ENCODE measurements at places on chromosomes 4 and X. TPM values are rescaled to one million over a fixed set of nuclear protein-coding genes. Genes with fewer than 3 reads are reported as not detected.

GRCh38 chr4:180422989-180423711 is 1820.1 kb upstream of the TENM3 start:
- no peak for DNase-seq

GRCh38 chr4:169485086-169485485 is 127.3 kb downstream of the NEK1 start:
- peak; percentile 11 for DNase-seq

DNA sequence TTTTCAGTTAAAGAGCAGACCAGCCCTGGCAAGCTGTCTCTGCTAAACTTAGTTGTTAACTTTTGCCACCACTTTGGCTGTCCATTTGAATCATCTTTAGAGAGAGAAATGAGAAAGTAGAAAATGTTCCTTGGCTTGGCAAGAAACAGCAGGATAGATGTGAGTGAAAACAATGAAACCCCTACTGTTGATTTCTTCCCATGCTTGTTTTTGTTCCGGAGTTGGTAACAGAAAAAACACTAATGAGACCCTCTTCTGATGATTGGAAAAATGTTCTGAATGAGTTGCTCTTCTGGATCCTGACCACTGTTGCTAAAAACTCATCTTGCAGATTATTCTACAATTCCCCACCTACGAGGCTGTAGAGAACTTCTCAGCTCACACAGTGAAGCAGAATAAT is 203.3 kb downstream of the MAPK10 start:
- no peak for DNase-seq

DNA sequence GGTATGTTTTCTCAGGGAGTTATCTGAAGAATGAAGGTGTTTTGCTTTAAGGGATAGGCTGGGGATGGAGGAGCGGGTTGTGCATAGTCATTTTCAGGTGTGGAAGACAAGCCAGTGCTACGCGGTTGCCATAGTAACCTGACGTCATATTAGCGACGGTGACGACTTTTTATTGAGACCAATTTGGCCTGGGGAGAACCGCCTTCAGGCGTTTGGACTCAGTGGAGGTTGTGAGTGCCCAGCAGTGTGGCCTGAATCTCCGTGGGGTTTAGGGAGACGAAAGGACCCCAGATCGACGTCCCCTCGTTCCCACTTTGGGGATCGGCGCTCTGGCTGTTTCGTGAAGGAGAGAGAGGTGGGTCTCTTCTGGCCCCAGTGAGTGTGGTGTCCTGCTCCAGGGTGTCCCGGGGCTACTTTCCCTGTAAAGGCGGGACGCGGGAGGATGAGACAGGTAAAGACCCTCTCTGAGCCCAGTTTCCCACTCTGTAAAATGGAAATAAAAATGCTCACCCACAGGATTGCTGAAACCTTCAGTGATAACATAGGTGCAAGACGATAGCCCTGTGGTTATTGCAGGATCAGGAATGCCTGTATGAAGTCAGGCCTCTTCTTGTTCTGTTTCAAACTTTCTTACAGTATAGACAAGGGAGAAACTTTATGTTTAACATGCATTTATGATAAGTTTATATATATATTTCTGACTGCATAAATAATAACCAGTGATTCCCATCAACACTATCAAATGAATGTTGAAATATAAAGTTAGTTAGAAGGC is 48.6 kb downstream of the GPRASP3 start:
- peak; percentile 83 for DNase-seq

DNA sequence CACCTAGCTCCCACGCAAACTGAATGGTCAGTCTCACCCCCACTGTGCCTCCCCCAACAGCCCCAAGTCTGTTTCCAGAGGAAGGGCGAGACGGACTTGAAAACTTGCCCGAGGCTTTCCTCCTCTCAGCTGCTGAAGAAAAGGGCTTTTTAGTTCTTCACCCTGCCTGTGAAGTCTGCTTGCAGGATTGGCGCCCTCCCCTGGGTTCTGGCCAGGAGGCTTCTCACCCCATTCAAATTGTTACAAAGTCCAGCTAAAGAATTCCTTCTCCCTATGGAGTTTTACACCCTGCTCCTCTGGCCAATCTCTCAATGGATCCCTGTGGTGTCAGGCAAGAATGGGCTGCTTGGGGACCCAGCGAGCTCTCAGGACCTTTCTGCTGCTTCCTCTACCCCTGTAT is 241.0 kb downstream of the AFF2 start:
- DNase-seq = no peak

DNA sequence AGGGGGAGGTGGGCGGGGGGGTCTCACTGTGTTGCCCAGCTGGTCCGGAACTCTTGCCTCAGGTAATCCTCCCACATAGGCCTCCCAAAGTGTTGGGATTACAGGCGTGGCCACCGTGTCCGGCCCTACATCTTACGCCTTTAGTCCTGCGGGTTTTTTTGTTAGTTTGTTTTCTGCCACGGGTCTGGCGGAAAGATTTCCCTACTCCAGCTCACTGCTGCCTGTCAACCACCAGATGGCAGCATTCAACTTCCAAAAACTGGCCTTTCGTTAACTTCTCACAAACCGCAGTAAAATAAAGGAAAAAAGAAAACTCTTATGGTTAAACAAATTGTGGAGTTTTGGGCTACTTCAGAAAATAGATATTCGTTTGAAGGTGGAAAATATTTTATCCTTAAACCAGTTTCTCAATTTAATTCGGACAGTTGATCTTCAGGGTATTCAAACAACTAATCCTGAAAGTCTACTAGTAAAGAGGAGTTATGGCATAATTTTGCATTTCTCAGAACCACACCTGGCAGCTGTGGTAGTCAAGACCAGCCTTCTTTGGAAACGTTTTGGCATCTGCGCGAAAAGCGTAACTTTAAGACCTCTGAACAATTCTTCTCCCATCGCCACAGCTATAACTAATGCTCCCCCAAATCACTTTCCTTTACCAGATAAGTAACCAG is 41.1 kb downstream of the LUZP4 start:
- DNase-seq = peak; percentile 45

- DNase-seq = no peak
Observed at GRCh38 chr4:26161030-26161824, 159.6 kb upstream of the RBPJ start.

DNA sequence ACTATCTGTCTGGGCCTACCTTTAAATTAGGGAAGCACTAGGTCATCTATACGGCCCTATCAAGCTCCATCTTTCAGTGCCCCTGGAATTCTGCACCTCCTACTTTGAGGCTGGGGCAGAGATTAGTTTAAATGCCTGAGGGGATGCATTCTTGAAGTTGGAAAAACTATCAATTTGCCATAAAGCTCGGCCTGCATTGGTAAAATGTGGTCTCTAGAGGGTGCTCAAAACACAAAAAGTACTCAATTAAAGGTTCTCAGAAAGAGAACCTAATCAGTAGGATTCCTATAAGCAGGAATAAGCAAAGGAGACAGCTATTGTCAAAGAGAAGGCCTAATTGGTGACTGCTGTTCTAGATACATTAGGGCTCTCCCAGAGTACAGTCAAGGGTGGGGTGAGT is 111.7 kb downstream of the AMER1 start:
- DNase-seq = no peak

- DNase-seq = no peak
Observed at GRCh38 chr4:26858947-26859401, 1.7 kb upstream of the STIM2 start.

DNA sequence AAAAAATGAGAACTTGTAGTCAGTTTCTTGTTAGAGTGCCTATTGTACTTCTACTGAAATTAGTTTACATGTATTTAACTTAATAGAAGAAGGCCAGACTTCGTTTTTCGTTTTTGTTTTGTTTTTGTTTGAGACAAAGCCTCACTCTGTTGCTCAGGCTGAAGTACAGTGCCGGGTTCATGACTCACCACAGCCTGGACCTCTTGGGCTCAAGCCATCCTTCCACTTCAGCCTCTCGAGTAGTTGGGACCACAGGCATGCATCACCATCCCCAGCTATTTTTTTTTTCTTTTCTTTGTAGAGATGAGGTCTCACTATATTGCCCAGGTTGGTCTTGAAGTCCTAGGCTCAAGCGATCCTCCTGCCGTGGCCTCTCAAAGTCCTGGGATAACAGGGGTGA is 793.9 kb downstream of the ADGRL3 start:
- DNase-seq = peak; percentile 5

GRCh38 chr4:90904021-90904420 is 776.8 kb downstream of the CCSER1 start:
- DNase-seq = no peak

GRCh38 chr4:5114950-5115349 is 63.7 kb downstream of the STK32B start:
- no peak for DNase-seq

GRCh38 chr4:27191592-27191991 is 331.0 kb downstream of the STIM2 start:
- DNase-seq = no peak

DNA sequence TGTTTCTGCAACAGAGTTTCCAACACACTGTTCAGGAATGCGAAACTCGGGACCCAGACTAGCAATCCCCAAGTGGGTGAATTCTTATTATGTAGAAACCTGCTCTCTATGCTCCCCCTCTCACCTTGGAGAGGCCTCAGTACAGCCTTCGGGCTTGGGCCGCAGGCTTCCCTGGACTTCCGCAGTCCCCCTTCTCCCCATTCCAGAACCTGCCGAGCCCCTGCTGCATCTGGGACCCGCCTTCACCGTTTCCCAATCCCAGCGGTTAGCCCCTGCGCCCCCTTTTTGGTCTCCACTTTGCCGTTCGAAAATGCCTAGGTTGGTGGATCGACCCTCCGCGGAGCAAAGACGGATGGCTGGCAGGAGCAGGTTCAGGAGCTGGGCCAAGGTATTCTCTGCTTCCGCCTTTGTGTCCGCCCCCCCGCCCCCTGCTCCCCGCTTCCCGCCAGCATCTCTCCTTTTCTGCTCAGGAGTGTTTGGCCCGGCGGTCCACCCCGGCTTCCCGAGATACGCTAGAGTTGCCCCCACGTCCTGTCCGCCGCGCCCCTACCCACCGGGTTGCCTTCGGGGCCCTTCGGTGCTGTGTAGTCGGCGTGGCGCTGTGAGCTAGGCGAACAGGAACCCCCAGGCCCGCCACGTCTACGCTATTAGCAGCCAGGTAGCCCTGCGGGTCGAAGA is 11.5 kb downstream of the HAND2 start:
- no peak for DNase-seq

DNA sequence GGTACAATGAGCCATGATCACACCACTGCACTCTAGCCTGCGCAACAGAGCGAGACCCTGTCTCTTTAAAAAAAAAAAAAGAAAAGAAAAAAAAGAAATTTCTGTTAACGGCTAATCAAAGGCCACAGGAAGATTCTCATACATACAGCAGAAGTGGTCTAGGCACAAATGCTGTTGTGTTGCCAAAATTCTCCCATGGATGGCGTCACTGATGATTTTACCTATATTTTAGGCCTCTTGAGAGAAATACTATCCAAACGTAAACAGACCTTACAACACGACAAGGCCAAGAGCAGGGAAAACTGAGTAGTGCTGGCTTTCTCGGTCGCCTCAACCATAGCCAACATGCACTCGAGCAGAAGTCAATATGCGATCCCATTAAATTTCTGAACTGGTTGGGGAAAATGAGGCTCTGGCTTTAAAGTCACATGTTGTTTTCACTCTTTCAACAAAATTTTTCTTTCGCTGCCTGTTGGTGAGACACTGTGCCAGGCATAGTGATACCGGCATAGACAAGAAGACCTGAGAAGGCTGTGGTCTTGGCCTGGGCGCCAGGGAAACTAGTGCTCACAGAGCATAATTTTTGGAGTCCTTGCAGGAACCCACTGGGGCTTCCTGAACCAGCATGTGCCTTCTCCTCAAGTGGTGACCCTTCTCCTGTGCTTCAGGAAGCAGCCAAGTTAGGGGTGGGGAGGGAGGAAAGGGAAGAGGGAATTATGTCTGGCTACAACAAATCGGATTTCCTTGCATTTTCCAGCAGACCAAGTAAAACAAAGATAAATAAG is 20.6 kb downstream of the SH3KBP1 start:
- DNase-seq = no peak

The OTC gene
- not detected for total RNA-seq

The GPM6B gene
- total RNA-seq = 4.0 TPM

The COX7B gene
- total RNA-seq = 194 TPM

The PRR32 gene
- not detected for total RNA-seq

The TEX13C gene
- total RNA-seq = not detected

All from mammary epithelial cell (primary cell).